Activated T-helper 17 cell treated with anti-CD3 and anti-CD28 coated beads, Interleukin-2, amount 50 U/mL, for 72 hours (primary cell): ENCODE measurements at places on chromosomes 7 and 10. TPM values are rescaled to one million over a fixed set of nuclear protein-coding genes. Genes with fewer than 3 reads are reported as not detected.

FAM221A gene
- total RNA-seq = 8.3 TPM

DRGX gene
- total RNA-seq = not detected

ALKBH4 gene
- 9.0 TPM for total RNA-seq

OPN4 gene
- total RNA-seq = not detected

GPR158 gene
- not detected for total RNA-seq

MET gene
- total RNA-seq = 1.6 TPM

PNLIP gene
- not detected for total RNA-seq

DPP6 gene
- not detected for total RNA-seq

EPO gene
- total RNA-seq = not detected

MACC1 gene
- 1.5 TPM for total RNA-seq

DNA sequence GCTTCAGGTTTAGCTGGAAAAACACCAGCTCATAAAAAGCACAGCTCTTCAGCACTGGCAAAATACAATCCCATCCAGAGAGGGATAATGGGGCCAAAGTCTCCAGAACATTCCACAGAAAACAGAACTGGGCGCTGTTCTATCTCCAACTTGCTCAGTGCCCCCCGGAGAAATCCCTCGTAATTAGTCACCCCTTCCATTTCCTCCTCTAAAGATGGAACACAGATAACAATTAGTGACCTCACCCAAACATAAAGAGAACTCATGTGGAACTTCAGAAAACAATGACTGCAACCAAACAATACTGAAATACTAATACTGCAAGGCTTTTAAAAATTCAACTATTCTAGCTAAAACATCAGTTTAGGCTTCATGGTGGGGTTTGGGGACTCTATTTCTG, 46.3 kb downstream of the KIAA1549 start:
- ATAC-seq = no peak

DNA sequence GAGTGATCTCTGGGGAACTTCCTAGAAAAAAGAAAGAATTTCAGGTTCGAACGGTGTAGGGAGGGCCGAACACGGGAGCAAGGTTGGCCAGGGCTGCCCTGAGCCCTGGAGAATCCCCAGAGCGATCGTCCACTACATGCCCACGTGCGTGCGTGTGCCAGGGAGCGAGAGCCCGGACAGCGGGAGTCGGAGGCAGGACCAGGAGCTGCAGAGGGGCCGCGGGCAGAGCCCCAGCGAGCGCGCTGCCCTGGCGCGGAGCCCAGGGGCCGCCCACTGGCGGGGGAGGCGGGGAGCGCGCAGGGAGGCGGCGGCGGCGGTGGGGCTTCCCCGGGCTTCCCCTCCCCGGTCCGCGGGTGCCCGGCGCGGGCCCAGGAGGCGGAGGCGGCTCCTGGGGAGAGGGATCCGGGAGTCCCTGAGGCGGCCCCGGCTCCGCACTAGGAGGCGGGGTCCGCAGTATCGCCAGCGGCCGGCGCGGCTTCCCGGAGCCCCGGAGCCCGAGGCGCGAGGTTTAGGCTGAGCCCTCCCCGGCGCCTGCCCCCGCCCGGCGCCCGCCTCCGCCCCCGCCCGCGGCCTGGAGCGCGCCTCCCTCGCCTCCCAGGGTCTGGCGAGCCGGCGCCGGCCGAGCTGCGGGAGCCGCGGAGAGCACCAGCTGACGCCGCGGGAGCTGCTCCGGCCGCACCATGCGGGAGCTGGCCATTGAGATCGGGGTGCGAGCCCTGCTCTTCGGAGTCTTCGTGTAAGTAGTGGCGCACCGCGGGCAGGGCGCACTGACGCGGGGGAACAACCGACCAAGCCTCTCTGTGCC, at the start of gene PLPP4:
Gene PLPP4 (plus strand): TSS at position 602 of the 805 bp plus-strand sequence. CDS start 79 bp downstream, at position 681.
- ATAC-seq = no peak

DNA sequence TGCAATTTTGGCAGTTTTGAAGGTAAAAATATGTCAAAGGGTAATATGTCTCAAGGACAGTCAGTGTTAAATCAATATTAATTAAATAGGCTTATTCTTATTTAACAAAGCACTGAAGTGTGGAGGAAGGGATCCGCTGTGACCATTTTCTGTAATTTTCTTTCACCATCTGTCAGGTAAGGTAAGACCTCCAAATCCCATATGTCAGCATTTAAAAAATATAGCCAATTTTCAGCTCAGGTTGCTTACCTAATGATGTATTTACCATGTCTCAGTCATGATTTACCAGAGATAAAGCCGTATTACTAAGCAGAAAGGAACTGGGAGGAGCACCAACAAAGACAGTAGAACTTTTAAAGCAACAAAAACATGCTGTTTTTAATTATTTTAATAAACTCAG, 683.9 kb downstream of the CCSER2 start:
- no peak for ATAC-seq

GRCh38 chr10:77692782-77693181, 55.2 kb upstream of the KCNMA1 start:
- ATAC-seq = no peak

GRCh38 chr7:22821702-22822485, 755 bp downstream of the TOMM7 start:
- ATAC-seq = peak; percentile 10

GRCh38 chr7:80671744-80672143, 33.3 kb downstream of the CD36 start:
- no peak for ATAC-seq

- no peak for ATAC-seq
These were observed 36.4 kb downstream of the RABGEF1 start for GRCh38 chr7:66776800-66777442.

DNA sequence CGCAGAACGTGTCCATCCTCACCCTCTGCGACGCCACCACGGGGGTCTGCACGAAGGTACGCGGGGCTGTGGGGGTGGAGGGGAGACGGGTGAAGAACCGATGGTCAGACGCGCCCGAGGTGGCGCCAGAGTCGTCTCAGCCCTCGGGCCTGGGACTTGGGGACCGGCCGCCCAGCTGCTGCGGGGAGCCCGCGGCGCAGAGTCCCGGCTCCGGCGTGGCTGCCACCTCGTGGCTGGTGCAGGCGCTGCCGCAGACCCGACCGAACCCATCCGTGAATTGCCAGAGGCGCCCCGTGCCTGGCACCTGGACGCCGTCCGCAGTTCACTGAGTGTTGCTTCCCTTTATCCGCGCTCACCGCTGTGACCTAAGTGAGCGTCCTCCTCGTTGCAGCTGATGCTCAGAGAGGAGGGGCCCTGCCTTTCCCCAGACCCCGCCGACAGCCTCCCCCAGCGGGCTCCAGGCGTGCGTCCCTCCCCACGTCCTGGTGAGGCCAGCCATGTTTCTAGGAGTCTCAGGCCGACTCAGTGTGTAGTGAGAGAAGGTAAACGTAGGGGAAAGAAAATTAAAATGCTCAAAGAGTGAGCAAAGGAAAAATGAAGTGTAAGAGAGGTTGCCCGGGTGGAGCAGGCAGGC, 208.7 kb downstream of the PAXIP1 start:
- ATAC-seq = no peak

- ATAC-seq = no peak
These were observed 89.5 kb downstream of the THSD7A start for GRCh38 chr7:11742496-11742895.

GRCh38 chr10:77977934-77978333, 51.4 kb upstream of the DLG5 start:
- no peak for ATAC-seq

DNA sequence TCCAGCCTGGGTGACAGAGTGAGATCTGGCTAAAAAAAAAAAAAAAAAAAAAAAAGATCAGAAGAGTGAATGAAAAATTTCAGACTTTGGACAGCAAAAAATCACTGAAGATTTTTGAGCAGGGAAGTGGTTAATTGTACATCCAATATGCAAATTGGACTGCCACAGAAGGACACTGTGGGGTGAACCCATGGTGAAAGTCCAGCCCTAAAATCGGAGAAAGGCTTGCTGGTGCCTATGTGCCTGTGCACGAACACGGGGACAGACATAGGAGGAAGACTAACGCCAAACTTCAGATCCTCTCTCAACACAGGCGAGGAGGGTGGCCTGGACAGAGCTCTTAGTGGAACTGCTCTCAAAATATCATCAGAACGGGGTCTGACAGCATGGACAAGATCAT, 65.5 kb downstream of the FAM171A1 start:
- ATAC-seq = no peak

- no peak for ATAC-seq
These were observed 246.7 kb downstream of the KLF6 start for GRCh38 chr10:3538291-3538655.

DNA sequence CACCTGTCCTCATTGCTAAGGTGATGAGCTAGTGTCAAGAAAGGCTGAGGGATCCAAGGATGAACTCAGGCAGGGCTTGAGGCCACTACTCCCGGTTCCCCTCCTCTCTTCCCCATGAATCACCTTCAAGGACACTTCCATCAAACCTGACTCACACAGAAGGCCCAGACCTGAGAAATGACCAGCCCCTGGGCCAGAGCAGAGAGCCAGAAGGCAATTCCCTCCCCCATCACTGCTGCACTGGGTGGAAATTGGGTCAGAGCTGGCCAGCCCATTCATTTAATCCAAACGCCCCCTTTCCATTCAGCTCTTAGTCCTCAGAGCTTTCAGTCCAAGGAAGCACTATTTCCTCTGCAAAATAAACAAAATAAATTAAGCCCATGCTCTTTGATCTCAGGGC, 182.0 kb downstream of the KCNMA1 start:
- ATAC-seq = no peak

DNA sequence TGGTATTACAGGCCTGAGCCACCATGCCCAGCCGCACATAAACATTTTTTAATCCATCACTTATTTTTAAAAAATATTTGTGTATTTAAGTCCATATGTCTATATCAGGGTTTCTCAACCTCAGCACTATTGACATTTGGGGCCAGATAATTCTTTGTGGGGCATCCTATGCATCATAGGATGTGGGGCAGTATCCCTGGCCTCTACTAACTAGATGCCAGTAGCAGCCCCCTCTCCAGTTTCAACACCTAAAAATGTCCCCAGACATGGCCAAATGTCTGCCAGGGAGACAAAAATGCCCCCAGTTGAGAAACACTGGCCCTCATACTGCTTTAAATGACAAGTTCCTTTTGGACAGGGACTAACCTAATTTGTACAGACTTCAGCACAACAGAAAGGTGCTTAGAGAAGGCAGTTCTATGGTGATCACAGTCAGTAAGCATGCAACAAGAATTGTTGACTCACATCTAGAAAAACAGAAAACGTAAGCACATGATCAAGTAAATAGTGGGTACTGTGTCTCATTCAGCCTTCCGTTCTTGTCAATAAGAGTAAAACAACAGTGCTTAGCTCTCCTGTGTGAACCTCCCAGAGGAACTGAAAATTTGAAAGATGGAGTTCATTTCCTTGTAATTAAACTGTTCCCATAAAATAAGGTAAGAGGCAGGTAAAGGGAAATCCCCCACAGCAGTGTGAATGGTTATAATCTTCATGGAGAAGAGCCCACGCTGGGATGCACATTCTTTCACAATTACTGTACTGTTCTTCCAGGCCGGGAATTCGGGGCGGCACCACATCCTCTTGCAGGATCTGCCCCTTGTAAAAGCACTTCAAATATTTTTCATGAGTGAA, 17.3 kb upstream of the ADRB1 start:
- no peak for ATAC-seq

DNA sequence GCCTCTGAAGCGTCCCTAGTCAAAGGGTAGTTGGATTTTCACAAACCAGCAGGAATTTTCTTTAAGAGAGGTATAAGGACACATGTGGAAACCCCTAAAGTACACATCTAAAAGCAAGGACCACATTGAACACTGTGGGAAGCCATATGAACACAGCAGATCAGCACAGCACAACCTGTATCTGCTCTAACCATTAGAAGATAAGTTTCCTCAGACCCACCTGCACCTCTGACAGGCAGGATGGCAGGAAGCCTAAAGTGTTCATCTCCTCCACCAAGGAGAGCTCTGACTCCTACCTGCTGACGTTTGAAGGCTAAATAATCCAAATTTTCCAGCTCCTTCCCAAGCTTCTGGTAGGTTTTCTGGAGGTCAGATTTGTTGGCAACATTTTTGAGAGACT, 174.4 kb downstream of the CTNNA3 start:
- no peak for ATAC-seq

- ATAC-seq = no peak
These were observed 4.2 kb upstream of the FAM20C start for GRCh38 chr7:188174-188573.

GRCh38 chr10:117425974-117426566, 50.8 kb upstream of the PDZD8 start:
- ATAC-seq = no peak

DNA sequence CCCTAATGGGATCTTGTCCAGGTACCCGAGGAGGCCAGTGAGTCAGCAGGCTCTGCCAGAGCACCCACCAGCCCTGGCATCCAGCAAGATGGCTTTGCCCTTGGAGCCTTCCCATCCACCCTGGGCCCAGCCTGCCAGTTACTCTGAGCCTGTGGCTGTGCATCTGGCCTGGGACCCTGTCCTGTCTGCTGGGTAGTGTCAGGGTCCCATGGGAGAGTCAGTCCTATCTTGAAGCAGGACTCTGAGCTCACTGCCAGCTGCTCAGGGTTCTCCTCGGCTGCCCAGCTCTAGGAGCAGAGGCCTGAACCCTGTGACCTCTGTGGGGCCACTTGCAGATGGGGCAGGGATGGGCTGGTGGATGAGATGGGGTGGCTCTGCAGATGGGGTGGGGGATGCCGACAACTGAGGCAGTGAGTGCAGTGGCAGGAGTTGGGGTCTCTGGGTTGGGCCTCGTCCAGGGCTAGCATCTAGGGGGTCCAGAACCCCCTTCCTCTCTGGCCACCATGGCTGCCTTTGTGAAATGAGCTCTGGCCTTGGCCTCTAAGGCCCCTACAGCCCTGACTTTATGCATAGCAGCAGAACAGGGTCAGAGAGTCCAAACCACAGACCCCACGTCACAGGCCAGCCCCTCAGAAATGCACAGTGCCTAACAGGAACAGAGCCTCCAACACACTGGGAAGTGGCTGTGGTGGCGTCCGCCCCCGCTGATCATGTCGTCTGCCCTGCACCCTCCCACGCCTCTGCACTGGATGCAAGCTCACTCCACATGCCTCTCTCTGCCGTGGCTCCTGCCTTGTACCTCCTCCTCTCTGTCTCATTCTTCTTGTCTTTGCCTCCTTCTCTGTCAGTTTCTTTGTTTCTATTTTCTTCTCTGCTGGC, 88.1 kb upstream of the RET start:
- ATAC-seq = peak; percentile 37

GRCh38 chr7:44073664-44074348, 8.4 kb upstream of the PGAM2 start:
- ATAC-seq = peak; percentile 86

DNA sequence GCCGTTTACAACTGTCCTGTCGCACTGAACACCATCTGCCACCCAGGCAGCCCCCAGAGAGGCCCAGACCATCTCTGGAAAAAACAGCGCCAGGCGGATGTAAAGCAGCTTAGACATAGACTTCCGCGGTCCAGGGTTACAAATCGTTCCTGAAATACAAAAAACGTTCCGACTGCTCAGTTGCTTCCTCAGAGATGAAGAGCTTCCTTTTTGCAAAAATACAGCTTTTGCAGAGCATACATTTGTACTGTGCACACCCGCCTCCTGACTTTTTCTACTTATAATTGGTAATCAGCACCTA, 11.4 kb downstream of the DAGLB start:
- ATAC-seq = peak; percentile 28

GRCh38 chr10:84654671-84655070, 326.3 kb downstream of the CCSER2 start:
- no peak for ATAC-seq

- no peak for ATAC-seq
These were observed 245.3 kb downstream of the KCNMA1 start for GRCh38 chr10:77392236-77392721.
